Urinary bladder (tissue), 4 donors: ENCODE measurements at places on chromosomes 2 and 18. TPM values are rescaled to one million over a fixed set of nuclear protein-coding genes. Genes with fewer than 3 reads are reported as not detected.

DNA sequence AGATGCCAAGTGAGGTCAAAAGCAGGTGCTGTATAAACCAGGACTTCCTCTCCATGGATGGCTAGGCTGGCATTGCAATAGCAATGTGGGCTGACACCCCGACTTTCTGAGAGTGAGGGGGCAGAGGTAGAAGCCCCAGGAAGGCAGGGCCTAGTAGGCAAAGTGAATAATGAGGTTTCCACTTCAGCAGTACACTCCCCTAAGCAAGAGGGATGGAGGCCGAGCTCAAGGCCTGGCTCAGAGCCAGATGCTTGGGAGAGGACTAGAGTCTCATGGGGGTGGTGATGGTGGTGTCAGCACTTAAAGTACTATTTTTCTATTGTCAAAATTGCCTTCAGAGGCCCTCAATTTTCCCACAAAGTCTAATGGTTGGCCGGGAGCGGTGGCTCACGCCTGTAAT lies 41.6 kb upstream of the HK2 start:
- no peak for DNase-seq

GRCh38 chr18:25425024-25425423 lies 73.1 kb upstream of the ZNF521 start:
- no peak for DNase-seq

DNA sequence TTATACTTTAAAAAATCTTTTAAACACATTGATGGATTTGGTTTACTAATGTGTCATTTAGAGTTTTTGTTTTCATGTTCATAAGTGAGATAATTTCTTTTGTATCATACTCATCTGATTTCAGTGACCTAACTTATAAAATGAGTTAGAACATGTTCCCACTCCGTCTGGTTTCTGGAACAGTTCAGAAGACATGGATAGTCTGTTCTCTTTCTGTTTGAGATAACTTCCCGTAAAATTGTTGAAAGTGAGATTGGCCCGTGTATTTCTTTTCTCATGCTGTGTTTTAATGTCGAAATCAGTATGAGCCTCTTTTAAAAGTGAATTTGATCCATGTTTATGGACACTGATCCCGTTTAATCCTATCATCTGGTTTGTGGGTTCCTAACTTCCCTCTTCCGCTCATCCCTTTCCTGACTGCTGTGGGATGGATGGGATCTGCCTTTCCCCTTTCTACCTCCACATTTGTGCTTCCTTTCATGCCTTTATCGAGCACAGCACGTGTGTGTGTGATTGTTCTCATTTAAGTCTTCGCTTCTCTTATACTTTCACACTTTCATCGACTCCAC lies 78.9 kb downstream of the COPS8 start:
- no peak for DNase-seq

DNA sequence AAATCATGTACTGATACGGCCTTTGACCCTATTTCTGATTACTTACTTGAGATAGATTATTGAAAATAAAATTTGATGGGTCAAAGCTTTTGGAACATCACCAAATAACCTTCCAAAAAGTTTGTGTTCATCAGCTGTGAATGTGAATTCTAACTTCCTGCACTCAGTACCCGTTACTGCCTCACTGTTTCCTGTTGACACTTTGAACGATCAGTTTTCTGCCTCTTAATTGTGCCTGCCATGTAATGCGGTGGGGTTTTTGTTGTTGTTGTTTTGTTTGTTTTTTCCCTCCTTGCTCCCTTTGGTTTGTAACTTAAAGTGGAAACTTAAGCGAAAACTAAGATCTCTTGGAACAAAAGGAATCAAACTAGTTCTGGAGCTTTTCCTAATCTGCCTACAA lies 18.9 kb downstream of the ATG16L1 start:
- no peak for DNase-seq

DNA sequence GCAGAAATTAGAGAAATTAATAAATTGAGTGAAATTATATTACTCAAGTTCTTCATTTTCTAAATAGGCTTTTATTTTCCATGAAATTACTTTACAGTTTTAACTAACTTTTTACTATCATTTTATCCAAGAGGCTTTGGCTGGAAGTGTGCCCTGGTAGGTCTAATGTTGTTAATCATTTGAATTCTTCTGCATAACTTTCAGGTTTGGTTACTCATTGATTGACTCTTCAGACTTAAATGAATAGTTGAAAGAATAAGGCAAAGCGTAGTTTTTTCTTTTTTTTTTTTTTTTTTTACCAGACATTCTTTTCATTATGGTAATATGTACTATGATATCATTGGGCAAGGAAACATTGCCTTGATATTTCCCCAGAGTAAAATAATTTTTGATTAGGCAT lies 228.4 kb upstream of the MMADHC start:
- DNase-seq = no peak

DNA sequence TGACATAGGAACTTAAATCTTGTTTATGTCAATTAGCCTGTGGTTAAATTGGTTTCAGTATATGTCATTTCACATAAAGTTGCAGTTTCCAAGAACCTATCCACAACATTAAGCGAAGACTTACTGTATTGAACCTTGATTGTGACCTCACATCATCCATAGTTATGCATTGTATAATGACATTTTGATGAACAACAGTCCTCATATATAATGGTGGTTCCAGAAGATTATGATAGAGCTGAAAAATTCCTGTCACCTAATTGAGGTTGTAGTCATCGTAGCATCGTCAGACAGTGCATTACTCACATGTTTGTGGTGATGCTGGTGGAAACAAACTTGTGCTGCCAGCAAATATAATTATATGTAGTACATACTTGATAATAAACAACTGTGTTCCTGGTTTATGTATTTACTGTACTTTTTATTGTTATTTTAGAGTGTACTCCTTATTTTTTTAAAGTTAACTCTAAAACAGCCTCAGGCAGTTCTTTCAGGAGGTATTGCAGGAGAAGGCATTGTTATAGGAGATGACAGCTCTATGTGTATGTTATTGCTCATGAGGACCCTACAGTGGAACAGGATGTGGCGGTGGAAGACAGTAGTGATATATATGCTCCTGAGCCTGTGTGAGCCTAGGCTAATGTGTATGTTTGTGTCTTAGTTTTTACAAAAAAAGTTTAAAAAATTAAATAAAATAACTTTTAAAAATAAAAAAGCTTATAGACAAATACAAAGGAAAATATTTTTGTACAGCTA lies 56.6 kb downstream of the UBE2E3 start:
- DNase-seq = no peak

- no peak for DNase-seq
Observed at GRCh38 chr18:28125051-28125450, 51.9 kb downstream of the CDH2 start.

- no peak for DNase-seq
Observed at GRCh38 chr2:188848887-188849435, 125.2 kb upstream of the COL3A1 start.

DNA sequence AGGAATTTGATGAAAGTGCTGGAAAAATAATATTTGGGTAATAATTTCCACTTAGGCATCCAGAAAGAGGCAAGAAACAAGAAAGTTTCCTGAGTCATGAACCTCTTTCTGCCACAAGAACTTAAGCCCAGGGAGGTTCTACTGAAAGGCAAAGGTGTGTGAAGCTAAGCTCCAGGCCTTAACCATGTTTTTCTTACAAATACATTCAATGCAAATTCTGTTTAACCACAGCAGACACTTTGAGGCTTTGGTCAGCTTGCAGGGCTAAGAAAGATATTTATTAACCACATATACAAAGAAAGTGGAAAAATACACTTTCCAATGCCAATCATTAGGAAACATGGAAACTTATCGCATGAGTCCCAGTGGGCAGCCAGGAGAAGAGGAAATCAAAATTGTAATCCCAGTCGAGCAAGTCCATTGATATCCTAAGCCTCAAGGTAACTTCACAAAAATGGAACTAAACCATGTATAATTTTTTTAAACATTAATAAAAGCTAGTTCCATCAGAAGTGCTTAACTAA lies 68.3 kb downstream of the PIEZO2 start:
- no peak for DNase-seq

DNA sequence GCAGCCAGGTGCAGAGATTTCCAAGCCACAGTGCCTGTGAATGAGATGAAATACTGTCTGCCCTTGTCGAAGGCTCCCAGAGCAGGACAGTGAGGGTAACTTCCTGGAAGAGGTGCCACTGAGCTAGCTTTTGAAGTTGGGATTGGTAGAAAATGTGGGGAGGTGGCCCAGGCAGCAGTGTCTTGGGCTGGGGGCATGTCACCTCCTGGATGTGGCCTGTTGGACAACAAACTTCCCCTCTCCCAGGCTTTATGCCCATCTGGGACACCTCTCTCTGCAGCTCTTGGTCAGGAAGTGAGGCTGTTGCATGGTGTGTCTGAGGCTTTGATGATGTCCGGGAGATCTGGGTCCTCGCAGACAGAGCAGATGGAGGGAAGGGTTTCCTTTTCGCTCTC lies 151.4 kb downstream of the DYSF start:
- no peak for DNase-seq

- DNase-seq = no peak
Observed at GRCh38 chr2:182784058-182784706, 68.1 kb downstream of the DNAJC10 start.

GRCh38 chr2:43454791-43455190 lies 141.0 kb downstream of the THADA start:
- no peak for DNase-seq

DNA sequence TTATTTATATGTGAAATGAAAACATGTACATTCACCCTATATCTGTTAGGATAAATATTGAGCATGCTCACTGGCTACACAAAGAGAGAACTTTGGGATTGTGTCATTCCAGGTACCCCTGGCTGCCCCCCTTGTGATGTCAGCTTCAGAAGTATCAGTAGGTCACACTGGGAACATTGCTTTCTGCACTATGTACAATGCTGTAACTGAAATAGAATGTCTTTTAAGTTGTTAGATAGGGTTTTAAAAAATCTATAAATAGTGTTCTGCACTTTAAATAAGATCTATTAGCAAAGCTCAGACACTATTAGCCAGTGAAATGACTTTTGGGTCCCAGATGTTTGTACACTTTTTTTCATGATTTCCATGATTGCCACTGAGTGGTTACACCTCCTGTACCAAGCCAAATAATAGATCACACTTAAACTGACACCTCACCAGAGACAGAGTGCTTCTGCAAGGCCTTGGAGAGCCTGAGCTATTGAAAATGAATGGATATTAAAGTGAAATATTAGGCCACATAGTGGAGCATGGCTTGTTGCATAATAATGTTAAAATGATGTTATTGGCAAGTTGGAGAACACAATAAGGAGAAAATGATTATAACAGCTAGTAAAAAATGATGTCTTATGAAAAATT lies 297.0 kb upstream of the NXPH2 start:
- DNase-seq = no peak

The SERPINB13 gene
- total RNA-seq = 1.7 TPM

The PEX13 gene
- 53.6 TPM for total RNA-seq

The FAM136A gene
- 22.7 TPM for total RNA-seq

The FHL2 gene
- total RNA-seq = 48.4 TPM

The LDLRAD4 gene
- 52.3 TPM for total RNA-seq

The SCN1A gene
- total RNA-seq = 0.32 TPM

The KLHL14 gene
- total RNA-seq = 1.5 TPM

The COL5A2 gene
- total RNA-seq = 964 TPM
